ENCODE measurements at places on chromosomes 12 and 14.

DNA sequence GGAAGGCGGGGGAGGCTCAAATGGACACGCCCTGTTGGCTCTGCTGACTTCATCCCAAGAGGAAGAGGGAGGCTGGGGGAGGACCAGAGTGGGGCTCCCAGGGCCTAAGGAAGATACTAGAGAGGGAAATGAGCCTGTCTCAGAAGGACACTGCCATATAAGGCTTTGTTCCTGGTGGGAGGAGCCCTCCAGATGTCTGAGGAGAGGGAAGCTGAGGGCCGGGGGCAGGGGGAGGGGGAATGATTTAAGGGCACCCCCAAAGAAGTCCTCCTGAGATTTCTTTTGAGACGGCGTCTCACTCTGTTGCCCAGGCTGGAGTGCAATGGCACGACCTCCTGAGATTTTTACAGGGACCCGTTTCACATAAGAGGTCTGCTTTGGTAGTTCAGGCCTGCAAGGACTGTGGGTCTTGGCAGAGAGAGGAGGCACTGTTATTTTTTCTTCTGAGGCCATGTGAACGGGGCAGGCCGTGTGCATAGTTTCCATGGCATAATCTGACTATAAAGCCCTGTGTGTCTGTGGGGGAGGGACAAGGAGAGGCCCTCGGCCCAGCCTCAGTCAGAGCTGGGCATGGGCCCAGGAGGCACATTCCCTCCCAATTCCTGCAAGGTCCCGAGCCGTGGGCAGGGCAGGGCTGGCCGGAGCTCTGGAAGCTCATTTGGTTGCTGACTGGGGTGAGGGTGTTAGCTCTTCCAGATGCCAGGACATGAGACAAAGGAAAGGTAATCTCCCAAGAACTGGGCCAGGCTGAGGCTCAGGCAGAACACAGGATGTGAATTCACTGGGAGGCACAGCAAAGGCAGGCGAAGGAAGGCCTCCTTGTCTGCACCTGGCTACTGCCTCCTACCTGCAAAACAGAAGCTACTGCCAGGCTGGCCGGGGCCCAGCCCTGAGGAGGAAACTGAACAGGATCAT, 22.2 kb upstream of the PLEKHG3 start:
- DNase-seq, result peak; percentile 41

- no peak for DNase-seq
Measured at GRCh38 chr14:60343571-60344071, 94.6 kb downstream of the PPM1A start.

- no peak for DNase-seq
Measured at GRCh38 chr12:71694099-71694820, 8.4 kb downstream of the TMEM19 start.

DNA sequence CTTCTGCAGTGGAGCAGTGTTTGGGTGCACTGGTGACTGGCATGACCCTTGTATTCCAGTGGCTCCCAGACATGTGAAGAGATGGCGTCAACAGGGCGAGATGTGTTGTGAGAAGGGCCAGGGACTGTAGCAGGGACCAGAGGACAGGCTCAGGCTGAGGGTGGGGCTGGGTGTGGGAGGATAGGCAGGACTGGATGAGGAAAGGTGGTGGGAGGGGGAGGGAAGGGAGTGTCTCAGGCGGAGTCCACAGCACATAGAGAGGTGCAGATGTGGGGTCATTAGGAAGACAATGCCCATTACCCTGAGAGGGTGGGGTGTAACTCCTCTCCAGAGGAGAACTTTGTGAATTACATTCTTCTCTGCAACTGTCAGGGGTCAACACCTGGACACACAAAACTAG, 78.5 kb downstream of the DICER1 start:
- DNase-seq, result no peak

- DNase-seq, result peak; percentile 83
Measured at GRCh38 chr12:25615119-25615518, 62.0 kb upstream of the LMNTD1 start.

Measured in AG09319 (cell line).